ENCODE measurements at places on chromosomes 5 and 9.

GRCh38 chr5:172417130-172417841 is 37.0 kb downstream of the SH3PXD2B start:
- DNase-seq: no peak

GRCh38 chr5:37860206-37860605 is 20.4 kb upstream of the GDNF start:
- DNase-seq: no peak

GRCh38 chr5:66565878-66566277 is 30.3 kb upstream of the MAST4 start:
- no peak for DNase-seq

GRCh38 chr5:170849374-170849773 is 12.4 kb upstream of the RANBP17 start:
- DNase-seq: no peak

GRCh38 chr9:70031141-70031545 is 12.5 kb upstream of the MAMDC2 start:
- no peak for DNase-seq

DNA sequence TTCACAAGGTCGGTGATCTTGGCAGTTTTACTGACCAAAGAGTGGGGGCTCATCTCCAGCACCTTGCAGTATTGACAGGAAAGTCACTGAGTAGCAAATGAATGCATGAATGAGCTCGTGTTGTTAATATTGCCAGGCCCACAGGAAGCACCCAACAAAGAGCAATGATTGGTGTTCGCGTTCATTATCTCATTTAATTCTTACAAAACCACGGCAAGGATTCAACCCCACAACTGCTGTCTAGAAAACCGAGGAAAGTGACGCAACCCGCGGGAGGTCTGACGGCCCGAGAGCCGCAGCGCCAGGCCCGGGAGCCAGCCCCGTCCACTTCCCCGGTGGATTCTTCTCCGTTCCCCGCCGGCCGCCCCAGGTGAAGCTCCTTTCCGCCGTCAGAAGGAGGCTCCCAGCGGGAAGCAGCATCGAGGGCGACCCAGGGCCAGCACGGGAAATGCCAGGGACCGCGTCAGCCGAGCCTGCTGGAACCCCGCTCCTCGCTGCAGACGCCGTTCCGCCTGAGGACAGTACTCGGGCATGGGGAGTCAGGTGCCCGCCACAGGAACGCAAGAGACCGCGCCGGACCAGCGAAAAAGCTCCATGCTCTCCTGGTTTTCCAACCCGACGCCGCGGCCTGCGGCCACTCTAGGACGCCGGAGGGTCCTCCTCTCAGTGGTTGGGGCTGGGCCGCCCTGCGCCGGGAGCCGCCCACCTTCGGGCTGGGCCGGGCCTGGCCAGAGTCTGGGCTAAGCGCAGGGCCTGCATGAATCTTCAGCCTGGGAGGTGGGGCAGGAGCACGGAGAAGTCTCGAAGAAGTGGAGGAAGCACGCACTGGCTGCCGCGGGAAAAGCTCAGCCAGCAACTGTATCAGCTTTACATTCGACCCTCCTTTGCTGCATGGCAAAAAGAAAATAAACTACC is 19.8 kb upstream of the FER start:
- DNase-seq: peak; percentile 70

- DNase-seq: no peak
Measured at GRCh38 chr5:56734091-56734694, 81.2 kb upstream of the MAP3K1 start.

GRCh38 chr9:71459082-71459481 is 309.2 kb downstream of the CEMIP2 start:
- DNase-seq: no peak

DNA sequence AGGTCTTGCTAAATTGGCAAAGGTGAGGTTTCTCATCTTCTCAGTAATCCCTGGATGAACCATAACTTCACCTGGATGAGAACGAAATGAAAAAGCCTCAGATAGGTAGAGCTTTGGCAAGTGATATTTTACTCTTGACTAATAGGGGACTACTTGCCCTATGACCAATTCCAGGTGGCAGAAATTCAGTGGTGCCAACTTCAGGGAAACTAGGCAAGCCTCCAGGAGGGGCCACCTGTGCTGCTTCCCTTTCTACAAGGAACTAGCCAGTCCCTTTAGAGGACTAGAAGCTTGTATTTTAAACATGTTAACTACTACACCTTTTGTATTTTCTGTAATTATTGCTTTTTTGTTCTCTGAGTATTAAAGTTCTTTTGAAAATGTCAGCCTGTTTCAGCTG is 169.0 kb upstream of the GRIA1 start:
- no peak for DNase-seq

- no peak for DNase-seq
Measured at GRCh38 chr9:107970726-107971125, 481.2 kb upstream of the KLF4 start.

GRCh38 chr9:97617939-97618416 is 15.2 kb downstream of the TSTD2 start:
- DNase-seq: no peak

GRCh38 chr5:343461-344401 is 22.2 kb downstream of the AHRR start:
- DNase-seq: no peak

- no peak for DNase-seq
Measured at GRCh38 chr9:110259566-110259965, 3.3 kb upstream of the TXN start.
